GF-D8 (cell line): ENCODE measurements at places on chromosomes 7 and 10.
A peak's percentile ranks its signal among the peaks of the same experiment; 100 is the strongest.

- no peak for DNase-seq
These were observed 14.8 kb upstream of the PRKAR1B start for GRCh38 chr7:741850-742249.

DNA sequence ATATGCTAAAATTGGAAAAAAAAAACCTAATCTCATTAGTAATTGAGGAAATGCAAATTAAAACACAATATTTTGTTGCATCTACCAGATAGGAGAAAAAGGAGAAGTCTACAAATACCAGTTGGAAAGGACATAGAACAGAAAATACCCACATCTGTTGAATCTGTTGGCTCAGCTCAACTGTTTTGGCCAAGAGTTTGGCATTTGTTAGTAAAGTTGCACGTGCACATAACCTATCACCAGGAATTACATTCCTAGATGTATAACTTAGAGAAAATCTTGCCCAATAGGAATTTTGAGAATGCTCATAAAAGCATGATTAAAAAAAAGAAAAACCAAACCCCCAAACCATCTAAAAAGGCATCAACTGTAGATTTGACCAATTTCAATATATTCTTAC is 282.1 kb upstream of the BMPER start:
- no peak for DNase-seq

GRCh38 chr10:132460691-132461090 is 63.7 kb downstream of the PWWP2B start:
- DNase-seq: no peak

- no peak for DNase-seq
These were observed 20.2 kb upstream of the FOXK1 start for GRCh38 chr7:4661871-4662270.

- no peak for DNase-seq
These were observed 84.9 kb downstream of the CAMK1D start for GRCh38 chr10:12434277-12434676.

- DNase-seq: no peak
These were observed 49.3 kb downstream of the PPP1R17 start for GRCh38 chr7:31735991-31736982.

DNA sequence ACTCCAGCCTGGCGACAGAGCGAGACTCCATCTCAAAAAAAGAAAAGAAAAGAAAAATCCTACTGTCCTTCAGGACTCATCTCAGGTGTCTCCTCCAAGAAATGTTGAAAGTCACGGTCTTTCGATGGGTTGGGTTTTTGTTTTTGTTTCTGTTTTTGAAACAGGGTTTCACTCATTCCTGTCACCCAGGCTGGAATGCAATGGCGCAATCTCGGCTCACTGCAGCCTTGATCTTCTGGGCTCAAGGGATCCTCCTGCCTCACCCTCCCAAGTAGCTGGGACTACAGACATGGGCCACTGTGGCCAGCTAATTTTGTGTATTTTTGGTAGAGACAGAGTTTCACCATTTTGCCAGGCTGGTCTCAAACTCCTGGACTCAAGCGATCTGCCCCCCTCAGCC is 3.1 kb upstream of the SORBS1 start:
- no peak for DNase-seq

- no peak for DNase-seq
These were observed 275.8 kb downstream of the GRID1 start for GRCh38 chr10:86090807-86091206.

- no peak for DNase-seq
These were observed 320.5 kb downstream of the PTPRN2 start for GRCh38 chr7:158266817-158267741.

DNA sequence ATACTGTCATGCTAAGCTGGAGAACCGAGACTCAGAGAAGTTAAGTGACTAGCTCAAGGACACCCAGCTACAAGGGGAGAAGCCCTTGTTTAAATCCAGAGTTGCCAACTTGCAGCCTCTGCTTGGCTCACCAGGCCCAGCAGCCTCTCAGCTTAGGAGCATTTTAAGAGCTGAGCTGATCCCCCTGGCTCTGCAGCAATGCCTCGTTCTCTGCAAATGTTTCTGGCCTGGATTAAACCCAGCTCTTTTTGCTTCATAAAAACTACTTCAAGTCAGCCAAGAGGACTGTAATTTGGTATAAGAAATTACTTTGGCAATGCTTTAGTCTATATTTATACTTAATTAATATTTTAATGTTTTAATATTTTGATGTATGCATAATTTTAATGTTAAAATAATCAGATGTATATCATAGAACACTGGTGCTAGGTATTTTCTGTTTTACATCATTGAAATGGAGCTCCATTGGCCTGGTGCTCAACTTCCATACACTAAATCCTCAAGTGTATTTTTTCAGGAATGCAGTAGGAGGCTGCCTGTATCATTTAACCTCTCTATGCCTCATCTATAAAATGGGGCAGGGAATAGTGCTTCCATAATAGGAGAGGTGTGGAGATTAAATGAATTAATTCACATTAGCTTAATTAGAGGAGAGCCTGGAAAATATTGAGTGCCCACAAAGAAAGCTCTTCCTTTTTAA is 184.2 kb downstream of the EMX2 start:
- DNase-seq: no peak

DNA sequence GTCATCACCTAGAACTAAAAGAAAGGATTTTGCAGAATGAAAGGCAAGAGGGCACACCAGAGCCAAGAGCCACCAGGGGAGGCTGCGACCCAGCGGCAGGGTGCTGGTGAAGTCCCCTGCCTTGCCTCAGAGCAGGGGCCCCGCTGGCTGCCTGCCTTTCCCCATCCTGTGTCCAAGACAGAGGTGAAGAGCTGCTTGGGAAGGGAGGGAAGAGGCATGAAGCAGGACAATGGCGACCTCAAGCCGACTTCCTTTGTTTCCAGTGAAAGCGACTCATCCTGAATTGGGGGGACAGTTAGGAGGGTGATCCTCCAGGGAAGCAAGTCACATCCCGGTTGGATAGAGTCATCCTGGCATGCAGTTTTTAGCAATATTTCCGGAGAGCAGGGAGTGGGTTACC is 255.5 kb upstream of the YAE1 start:
- no peak for DNase-seq

DNA sequence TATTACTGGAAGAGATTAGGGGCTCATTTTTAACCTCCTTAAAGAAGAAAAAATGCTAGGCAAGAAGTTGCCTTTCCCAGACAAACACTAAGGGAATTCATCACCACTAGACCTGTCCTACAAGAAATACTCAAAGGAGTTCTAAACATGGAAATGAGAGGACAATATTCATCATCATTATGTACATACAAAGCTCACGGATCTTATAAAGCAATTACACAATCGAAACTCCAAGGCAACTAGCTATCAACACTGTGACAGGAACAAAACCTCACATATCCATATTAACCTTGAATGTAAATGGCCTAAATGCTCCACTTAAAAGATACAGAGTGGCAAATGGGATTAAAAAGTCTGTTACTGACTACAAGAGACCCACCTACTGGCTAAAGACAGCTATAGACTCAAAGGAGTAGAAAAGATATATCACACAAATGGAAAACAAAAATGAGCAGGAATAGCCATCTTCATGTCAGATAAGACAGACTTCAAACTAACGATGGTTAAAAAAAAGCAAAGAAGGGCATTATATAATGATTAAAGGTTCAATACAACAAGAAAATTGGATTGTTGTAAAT is 246.6 kb downstream of the ADRA2A start:
- no peak for DNase-seq

- DNase-seq: peak; percentile 4
These were observed 24.8 kb upstream of the SLIT1 start for GRCh38 chr10:97210543-97210960.

- DNase-seq: peak; percentile 94
These were observed 213.9 kb downstream of the MAD1L1 start for GRCh38 chr7:2018569-2019460.

DNA sequence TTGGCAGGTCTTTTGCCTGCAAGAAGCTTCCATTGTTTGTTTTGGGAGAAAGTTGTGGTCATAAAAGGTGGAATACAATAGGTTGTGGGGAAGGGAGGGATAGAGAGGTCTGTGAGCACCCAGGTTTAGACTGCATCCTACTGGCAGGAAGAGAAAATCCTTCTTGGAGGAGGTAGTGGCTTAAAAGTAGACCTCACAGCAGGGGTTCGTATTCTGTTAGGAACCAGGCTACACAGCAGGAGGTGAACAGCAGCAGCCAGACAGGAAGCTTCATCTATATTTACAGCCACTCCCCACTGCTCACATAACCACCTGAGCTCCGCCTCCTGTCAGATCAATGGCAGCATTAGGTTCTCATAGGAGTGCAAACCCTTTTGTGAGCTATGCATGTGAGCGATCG is 245.3 kb downstream of the NSUN6 start:
- no peak for DNase-seq

DNA sequence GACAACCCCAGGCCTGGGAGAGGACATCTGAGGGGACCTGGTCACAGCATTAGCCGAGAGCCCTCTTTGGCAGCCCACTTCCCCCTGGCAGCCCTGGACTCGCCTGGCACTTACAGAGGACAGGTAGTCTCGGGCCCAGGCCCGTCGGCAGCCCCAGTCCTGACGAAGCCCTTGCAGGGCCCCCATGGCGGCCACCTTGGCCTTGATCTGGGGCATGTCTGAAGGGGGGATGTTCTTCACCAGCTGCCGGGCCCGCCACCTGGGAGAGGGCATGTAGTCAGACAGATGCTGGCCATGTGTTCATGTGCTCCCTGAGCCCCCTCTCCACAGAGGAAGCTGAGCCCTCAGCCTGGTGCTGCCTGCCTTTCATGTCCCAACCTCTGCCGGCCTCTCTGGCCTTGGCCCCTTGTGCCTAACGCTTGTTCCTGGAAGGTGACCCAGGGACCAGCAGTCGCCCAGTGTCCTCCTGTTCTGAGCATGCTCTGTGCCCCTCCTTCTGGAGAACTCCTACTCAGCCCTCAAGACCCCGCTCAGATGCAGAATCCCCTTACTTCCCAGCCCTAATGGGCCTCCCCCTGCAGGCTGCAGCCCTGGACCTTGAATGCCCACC is 13.9 kb downstream of the MYO1G start:
- no peak for DNase-seq

GRCh38 chr7:138602451-138602850 is 98.7 kb downstream of the SVOPL start:
- DNase-seq: peak; percentile 87

GRCh38 chr10:87842776-87843497 is 20.4 kb downstream of the KLLN start:
- no peak for DNase-seq

GRCh38 chr7:26469188-26469587 is 177.5 kb downstream of the SNX10 start:
- no peak for DNase-seq

DNA sequence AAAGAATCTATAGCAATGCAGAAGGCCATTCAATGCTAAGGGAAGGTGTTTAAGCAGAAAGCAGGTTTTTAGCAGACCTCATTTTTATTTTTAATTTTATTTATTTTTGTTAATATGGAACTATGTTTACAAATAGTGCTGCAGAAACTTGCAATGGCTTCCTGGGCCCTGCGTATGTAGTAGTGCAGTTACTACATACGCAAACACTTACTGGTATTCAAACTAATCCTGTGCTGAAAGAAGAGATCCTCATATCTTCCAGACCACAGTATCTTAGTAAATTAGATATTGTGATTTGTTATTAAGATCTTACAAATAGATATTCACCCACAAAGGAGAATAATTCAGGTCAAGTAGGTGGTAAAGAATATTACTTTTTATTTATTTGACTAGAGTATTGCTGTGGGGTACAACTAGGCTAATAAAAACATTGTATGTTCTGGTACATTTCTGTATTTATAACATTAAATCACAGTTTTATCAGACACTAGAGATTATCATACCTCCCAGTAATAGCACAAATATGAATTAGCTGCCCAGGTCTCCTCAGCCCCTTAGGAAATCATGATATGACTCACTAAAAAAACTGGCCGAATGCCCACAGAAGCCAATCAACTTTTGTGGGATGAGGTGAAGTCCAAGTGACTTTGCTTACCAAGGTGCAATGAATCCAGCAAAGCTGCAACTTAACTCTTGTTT is 57.6 kb downstream of the RNLS start:
- DNase-seq: no peak

DNA sequence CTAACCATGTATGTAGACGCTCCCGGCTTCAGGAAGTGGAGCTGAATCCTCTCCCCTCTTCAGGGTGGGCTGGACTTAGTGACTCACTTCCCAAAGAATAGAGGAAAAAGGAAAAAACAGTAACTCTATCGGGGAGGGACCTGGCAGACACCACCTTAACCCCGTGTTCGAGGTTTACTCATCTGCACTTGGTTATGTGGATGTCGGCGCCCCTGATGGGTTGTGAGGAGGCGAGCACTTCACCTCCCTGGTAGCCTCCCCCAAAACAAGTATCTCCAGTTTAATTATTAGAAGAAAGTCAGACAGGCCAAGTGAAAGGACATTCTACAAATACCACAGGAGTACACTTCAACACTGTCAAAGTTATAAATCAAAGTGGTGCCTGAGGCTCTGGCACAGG is 559.7 kb downstream of the TCERG1L start:
- DNase-seq: no peak

GRCh38 chr10:12235796-12236195 is 39.8 kb downstream of the CDC123 start:
- no peak for DNase-seq

DNA sequence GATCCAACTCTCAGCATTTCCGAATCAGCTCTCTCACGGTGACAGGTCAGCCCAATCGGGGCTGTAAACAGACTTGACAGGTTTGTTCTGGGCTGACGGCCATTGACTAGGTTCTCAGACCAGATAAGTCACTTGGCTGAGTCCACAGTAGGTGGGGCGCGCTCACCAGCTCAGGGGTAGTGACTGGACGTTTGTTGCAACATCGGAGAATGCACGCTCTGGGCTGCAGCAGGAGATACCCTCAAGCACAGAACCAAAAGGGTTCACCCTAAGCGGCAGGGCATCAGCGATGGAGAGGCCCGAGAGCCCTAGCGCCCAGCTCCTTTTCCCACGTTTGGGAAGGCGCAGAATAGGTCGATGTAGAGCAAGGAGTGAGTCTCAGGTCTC is 1.8 kb downstream of the KLLN start:
- DNase-seq: peak; percentile 53

DNA sequence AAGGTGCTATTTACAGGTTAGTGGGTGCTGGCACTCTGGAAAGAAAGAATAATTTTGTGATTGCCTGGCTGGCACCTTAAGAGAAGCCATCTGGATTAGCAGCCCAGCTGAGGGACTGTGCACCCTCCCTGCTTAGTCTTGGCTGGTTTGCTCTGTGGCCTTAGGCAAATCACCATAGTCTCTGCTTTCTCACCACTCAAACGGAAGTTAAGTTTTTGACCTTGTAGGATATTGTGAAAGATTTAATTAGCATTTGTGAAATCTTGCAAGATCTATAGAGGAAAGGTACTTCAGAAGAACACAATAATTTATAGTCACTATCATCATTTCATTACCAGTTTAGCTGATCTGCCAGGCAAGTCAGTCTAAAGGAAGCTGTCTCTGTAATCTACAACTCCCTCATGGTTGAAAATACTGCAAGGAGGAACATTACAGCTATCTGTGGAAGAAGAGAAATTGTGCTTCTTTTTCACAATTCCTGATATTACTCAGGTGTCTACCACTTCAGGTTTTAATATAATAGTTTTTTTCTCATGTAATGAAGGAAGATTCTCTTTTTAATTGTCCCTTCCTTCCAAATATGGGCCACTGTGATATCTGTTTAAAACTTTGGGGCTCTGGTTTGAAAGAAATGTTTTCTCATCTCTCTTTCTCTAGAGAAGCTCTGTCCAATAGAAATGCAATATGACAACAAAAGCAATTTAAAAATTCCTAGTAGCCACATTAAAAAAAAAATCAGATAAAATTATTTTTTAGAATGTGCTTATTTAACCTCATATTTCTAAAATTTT is 219.6 kb downstream of the PTEN start:
- peak; percentile 49 for DNase-seq
